ENCODE measurements at places on chromosomes 7 and 10. TPM values are rescaled to one million over a fixed set of nuclear protein-coding genes. Genes with fewer than 3 reads are reported as not detected.

DNA sequence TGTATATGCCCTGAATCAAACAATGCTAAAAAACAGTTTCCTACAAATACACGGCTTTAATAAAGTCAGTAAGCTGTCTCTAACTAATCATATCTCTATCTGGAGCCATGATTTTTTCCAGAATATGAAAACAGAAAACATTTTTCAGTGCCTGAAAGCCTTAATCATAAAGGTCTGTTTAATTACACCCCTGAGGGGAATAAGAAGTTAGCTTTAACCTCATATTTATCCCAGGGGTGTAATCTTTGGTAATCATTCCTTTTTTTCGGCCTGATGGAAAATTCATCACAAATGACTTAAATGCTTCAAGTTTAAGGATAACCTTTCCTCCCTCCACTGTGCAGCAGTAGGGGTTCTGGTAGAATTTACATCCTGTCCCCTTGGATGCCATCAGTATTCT, 124.2 kb downstream of the ATE1 start:
- no peaks in the 10 kb centered on the region for H3K4me1 ChIP-seq
- peaks cover 8% of the 10 kb centered on the region for H3K36me3 ChIP-seq
- DNase-seq = no peak

DNA sequence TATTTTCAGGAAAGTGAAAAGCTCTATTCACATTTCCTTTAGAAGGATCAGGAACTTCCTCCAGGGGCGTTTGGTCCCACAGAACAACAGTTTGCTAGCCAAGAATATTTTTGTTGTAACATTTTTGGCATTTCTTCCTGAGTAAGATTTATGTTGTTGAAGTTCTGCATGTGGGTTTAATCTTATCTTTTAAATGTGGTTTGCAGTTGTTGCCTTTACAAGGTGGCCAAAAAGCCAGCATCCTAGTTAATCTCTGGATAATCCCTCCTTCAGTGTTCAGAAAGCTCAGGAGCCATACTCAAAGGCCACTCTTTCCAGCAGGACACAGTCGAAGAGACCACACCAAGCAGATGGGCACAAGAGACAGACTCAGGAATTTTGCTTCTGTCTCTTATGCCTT, 30.0 kb downstream of the SLC26A4 start:
- no peak overlapping the region for H3K27ac ChIP-seq
- H3K4me3 ChIP-seq = no peak overlapping the region

GRCh38 chr10:31101123-31101522, 69.5 kb upstream of the ZNF438 start:
- H3K36me3 ChIP-seq = no peaks in the 10 kb centered on the region
- H3K27me3 ChIP-seq = no peaks in the 10 kb centered on the region
- peaks cover 44% of the 10 kb centered on the region for H3K4me1 ChIP-seq

DNA sequence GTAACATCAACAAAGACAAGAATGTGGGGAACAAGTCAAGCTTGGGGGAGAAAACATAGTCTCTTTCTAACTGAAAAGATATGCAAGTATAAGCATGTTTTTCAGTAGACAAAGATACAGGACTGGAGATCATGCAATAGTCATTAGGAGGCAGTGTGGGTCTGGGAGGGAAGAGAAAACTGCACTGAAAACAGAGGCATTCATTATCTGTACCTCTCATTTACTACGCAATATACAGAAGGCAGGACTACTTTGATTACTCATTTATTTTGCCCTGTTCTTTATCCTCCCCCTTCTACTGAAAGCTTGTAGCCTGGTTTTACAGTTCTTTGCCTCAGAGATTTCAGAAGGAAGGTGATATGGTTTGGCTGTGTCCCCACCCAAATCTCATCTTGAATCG, 341.2 kb downstream of the CRPPA start:
- no peaks in the 10 kb centered on the region for H3K36me3 ChIP-seq
- H3K4me3 ChIP-seq = no peak overlapping the region
- DNase-seq = no peak
- H3K4me1 ChIP-seq = no peaks in the 10 kb centered on the region

DNA sequence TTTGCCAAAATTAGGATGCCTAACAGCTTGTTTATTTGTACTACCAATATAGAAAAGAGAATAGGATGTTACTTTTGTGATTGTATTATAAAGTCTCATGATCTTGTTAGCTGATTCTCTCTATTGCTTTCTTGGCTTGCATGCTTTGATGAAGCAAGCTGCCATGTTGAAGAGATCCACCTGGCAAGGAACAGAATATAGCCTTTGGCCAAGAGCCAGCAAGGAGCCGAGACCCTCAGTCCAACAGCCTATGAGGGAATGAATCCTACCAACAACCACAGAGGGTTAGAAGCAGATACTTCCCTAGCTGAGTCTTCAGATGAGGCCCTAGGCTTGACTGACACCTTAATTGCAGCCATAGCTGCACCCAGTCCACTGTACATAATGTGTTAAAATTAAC, 41.2 kb downstream of the NEUROD6 start:
- no peaks in the 10 kb centered on the region for H3K4me1 ChIP-seq
- no peak overlapping the region for H3K27ac ChIP-seq
- no peaks in the 10 kb centered on the region for H3K36me3 ChIP-seq
- H3K27me3 ChIP-seq = no peaks in the 10 kb centered on the region
- DNase-seq = no peak
- no peak overlapping the region for H3K4me3 ChIP-seq

- DNase-seq = peak; percentile 74
- H3K27me3 ChIP-seq = peaks cover 36% of the 10 kb centered on the region
- peaks cover 5% of the 10 kb centered on the region for H3K4me1 ChIP-seq
- no peak overlapping the region for H3K4me3 ChIP-seq
- H3K36me3 ChIP-seq = no peaks in the 10 kb centered on the region
- H3K27ac ChIP-seq = no peak overlapping the region
These were observed 55.2 kb downstream of the FHIP2A start for GRCh38 chr10:114876602-114877300.

- no peak for DNase-seq
- no peaks in the 10 kb centered on the region for H3K4me1 ChIP-seq
- no peaks in the 10 kb centered on the region for H3K27me3 ChIP-seq
- no peak overlapping the region for H3K27ac ChIP-seq
- no peaks in the 10 kb centered on the region for H3K36me3 ChIP-seq
These were observed 99.0 kb downstream of the PDE1C start for GRCh38 chr7:31971049-31971667.

GRCh38 chr7:12111422-12112405, 99.4 kb upstream of the TMEM106B start:
- H3K4me3 ChIP-seq = peak overlapping the region; percentile 65
- H3K27ac ChIP-seq = no peak overlapping the region
- H3K36me3 ChIP-seq = no peaks in the 10 kb centered on the region
- peaks cover 22% of the 10 kb centered on the region for H3K27me3 ChIP-seq
- DNase-seq = peak; percentile 29

DNA sequence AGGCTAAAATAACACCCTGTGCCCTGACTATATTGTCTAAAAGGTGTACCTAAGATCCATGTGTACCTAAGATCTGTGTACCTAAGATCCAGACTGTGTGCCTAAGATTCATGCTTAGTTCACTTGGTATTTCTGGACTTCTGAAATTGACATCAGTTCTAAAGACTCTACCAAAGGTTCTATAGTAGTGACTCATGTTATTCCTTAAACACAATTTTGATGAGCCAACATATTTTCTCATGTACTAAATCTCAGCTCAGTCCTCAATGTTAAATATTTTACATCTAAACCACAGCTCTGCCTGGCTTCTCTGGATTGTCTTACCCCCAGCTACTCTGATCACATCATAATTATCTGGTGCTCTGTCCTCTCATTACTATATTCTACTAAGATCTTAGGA, 802.3 kb upstream of the SORCS1 start:
- no peak for DNase-seq
- no peak overlapping the region for H3K4me3 ChIP-seq
- no peaks in the 10 kb centered on the region for H3K27me3 ChIP-seq
- H3K36me3 ChIP-seq = no peaks in the 10 kb centered on the region
- H3K4me1 ChIP-seq = no peaks in the 10 kb centered on the region
- H3K27ac ChIP-seq = no peak overlapping the region

GRCh38 chr10:109386921-109387320, 536.4 kb downstream of the XPNPEP1 start:
- no peak overlapping the region for H3K27ac ChIP-seq
- no peaks in the 10 kb centered on the region for H3K36me3 ChIP-seq
- no peak for DNase-seq
- no peaks in the 10 kb centered on the region for H3K27me3 ChIP-seq

Gene ARHGEF35
- total RNA-seq = 6.5 TPM

Gene NEUROG3
- not detected for total RNA-seq
